Tibial artery (tissue), 4 donors: ENCODE measurements at places on chromosomes 12 and 14.

GRCh38 chr14:36750244-36750643 is 88.6 kb downstream of the PAX9 start:
- no peak overlapping the region for H3K27ac ChIP-seq
- no peak for DNase-seq
- no peak overlapping the region for H3K4me3 ChIP-seq
- no peaks in the 10 kb centered on the region for H3K36me3 ChIP-seq

DNA sequence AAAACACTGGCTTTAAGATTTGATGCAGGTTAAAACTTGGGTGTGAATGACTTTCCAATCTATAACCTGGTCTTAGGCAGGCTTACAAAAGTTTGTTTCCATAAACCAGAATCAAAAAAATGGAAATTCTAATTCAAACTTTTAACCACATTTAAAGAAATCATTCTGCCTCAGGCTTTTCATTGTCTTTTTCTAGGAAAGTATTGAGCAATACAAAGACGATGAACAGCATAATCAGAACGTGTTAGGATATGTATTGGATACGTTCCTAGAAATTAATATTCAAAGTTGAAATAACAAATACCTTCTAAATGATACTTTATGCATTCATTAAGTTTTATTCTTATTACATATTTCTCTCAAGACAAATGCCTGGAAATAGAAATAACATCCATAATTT is 172.9 kb downstream of the CEP128 start:
- no peaks in the 10 kb centered on the region for H3K36me3 ChIP-seq
- no peak overlapping the region for H3K27ac ChIP-seq
- H3K4me3 ChIP-seq, result no peak overlapping the region
- H3K27me3 ChIP-seq, result no peaks in the 10 kb centered on the region

GRCh38 chr14:72588521-72588920 is 305.4 kb downstream of the DPF3 start:
- H3K4me1 ChIP-seq, result no peaks in the 10 kb centered on the region
- H3K27me3 ChIP-seq, result no peaks in the 10 kb centered on the region
- H3K4me3 ChIP-seq, result no peak overlapping the region
- no peaks in the 10 kb centered on the region for H3K36me3 ChIP-seq

DNA sequence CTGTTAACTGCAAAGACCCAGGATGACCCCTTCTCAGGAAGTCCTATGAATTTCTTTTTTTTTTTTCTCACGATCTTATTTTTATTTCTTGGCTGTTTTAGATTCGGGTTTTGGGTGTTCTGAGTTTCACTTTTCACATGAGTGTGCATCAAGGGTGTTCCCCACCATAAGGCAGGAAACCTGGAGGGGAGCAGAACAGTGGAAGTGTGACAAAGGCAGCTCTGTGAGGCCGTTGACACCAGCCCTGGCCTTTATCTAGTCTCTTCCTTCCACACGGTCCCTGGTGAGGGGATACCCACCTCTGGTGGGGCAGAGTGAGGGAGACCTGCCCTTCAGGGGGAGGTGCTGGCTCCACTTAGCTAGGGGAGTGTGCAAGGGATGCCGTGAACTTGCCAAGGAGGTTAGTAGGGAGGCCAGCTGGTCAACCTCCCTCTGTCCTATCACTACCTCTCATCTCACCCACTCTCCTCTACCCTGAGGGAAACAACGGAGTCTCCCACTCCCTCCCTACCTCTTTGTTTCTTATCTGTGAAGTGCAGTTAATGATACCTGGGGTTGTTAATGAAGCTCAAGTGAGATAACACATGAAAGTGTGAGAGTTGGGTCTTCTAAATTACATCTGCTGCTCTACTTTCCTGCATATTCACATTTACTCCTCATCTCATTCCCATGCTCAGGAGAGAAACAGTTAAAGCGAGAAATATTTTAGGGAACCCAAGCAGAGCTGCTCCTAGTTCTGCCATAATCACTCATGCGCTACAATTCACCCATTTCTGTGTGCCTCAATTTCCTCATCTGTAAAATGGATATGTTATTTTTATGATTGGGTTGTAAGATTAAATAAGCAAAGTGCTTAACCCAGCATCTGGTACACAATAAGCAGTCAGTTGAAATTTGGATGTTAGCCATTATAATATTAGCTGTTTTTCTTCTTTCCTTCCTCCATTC is 4.4 kb upstream of the GALNT6 start:
- no peaks in the 10 kb centered on the region for H3K36me3 ChIP-seq
- DNase-seq, result no peak
- H3K27ac ChIP-seq, result no peak overlapping the region
- peaks cover 22% of the 10 kb centered on the region for H3K4me1 ChIP-seq
- H3K27me3 ChIP-seq, result no peaks in the 10 kb centered on the region
- H3K4me3 ChIP-seq, result no peak overlapping the region

GRCh38 chr14:32761381-32761968 is 177.2 kb upstream of the NPAS3 start:
- no peaks in the 10 kb centered on the region for H3K36me3 ChIP-seq
- peak overlapping the region; percentile 55 for H3K27ac ChIP-seq
- H3K4me1 ChIP-seq, result no peaks in the 10 kb centered on the region
- H3K4me3 ChIP-seq, result no peak overlapping the region
- DNase-seq, result no peak
- no peaks in the 10 kb centered on the region for H3K27me3 ChIP-seq

- no peak for DNase-seq
- no peaks in the 10 kb centered on the region for H3K27me3 ChIP-seq
- H3K4me3 ChIP-seq, result no peak overlapping the region
- H3K4me1 ChIP-seq, result no peaks in the 10 kb centered on the region
These were observed 54.2 kb downstream of the TGFB3 start for GRCh38 chr14:75927564-75928087.

GRCh38 chr14:26448181-26448855 is 149.5 kb downstream of the NOVA1 start:
- no peak overlapping the region for H3K4me3 ChIP-seq
- no peak for DNase-seq
- no peaks in the 10 kb centered on the region for H3K4me1 ChIP-seq
- H3K27me3 ChIP-seq, result no peaks in the 10 kb centered on the region

DNA sequence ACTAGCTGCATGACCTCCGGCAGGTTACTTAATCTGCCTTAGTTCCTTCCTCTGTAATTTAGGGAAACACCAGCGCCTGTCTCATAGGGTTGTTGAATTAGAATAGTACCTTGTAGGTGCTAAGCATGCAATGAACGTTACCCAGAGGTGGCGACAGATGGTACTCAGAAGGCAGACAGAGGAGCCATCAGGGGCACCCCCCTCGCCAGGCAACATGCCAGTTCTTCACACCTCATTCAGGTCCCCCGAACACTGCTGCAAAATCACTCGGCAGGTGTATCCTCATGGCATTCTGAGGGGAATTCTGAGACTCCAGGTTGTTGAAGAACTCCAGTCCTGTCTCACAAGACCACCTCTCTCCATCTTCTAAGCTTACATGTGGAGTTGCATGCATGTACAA is 10.1 kb downstream of the ISM2 start:
- no peaks in the 10 kb centered on the region for H3K27me3 ChIP-seq
- no peak for DNase-seq
- no peak overlapping the region for H3K4me3 ChIP-seq
- H3K36me3 ChIP-seq, result no peaks in the 10 kb centered on the region

- no peak for DNase-seq
- H3K27me3 ChIP-seq, result no peaks in the 10 kb centered on the region
- no peak overlapping the region for H3K4me3 ChIP-seq
- H3K27ac ChIP-seq, result no peak overlapping the region
These were observed 41.3 kb downstream of the TDG start for GRCh38 chr12:104006929-104007328.

- no peaks in the 10 kb centered on the region for H3K4me1 ChIP-seq
- no peak overlapping the region for H3K4me3 ChIP-seq
- no peak for DNase-seq
These were observed 88.8 kb downstream of the NEDD1 start for GRCh38 chr12:96995861-96996260.

GRCh38 chr14:104588066-104588857 is 8.7 kb downstream of the C14orf180 start:
- H3K4me1 ChIP-seq, result peaks cover 15% of the 10 kb centered on the region
- H3K27me3 ChIP-seq, result peaks cover 11% of the 10 kb centered on the region

DNA sequence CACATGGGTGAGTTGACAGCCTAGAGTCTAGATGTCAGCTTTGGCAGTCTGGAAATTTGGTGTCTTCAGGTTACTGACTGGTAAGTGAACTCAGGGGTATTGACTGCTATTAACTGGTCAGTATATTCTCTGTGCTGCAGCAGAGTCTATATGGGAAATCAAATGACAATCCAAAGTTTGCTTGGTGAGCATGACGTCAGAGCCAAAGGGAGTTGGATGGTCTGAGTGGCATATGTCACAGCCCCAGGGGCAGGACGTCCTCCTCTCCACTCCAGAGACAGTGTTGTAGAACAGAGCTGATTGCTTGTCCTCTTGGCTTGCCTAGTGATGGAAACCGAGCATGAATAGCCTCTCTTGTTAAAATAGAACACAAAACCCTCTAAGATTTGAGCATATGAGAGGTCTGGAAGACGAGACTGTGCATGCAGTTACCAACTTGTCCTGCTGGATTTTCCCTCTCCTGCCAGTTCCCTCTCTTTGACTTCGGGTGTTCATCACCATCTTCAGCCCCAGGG is 3.3 kb upstream of the TBC1D30 start:
- H3K36me3 ChIP-seq, result no peaks in the 10 kb centered on the region
- H3K27ac ChIP-seq, result no peak overlapping the region
- H3K4me3 ChIP-seq, result no peak overlapping the region
- DNase-seq, result no peak

- DNase-seq, result no peak
- no peak overlapping the region for H3K4me3 ChIP-seq
- H3K4me1 ChIP-seq, result no peaks in the 10 kb centered on the region
- no peaks in the 10 kb centered on the region for H3K36me3 ChIP-seq
- no peaks in the 10 kb centered on the region for H3K27me3 ChIP-seq
These were observed 753.1 kb upstream of the TBX3 start for GRCh38 chr12:115437061-115437567.

DNA sequence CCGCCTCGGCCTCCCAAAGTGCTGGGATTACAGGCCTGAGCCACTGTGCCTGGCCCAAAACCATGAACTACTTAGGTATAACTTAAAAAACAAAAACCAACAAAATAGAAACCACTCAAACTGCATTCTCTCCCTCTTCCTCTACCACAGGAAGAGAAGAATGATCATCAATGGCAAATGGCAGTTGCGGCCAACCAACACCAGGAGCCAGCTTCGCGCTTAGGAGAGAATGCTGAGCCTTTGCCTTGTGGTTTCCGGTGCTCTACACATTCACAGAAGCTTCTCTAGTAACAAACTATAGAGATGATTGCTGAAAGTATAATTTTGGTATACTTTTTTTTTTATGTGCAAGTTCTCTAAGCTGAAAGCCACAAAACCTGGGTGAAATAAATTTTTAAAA is 17.1 kb downstream of the CATSPERB start:
- no peaks in the 10 kb centered on the region for H3K4me1 ChIP-seq
- H3K4me3 ChIP-seq, result no peak overlapping the region
- no peaks in the 10 kb centered on the region for H3K27me3 ChIP-seq
- no peak overlapping the region for H3K27ac ChIP-seq

- DNase-seq, result no peak
- no peak overlapping the region for H3K27ac ChIP-seq
- no peaks in the 10 kb centered on the region for H3K36me3 ChIP-seq
- no peak overlapping the region for H3K4me3 ChIP-seq
- H3K4me1 ChIP-seq, result peaks cover 12% of the 10 kb centered on the region
These were observed 165.9 kb downstream of the CACNA1C start for GRCh38 chr12:2218706-2219105.

GRCh38 chr12:68163560-68164081 is 4.1 kb upstream of the IFNG start:
- H3K27me3 ChIP-seq, result no peaks in the 10 kb centered on the region
- no peak for DNase-seq
- H3K36me3 ChIP-seq, result no peaks in the 10 kb centered on the region
- no peak overlapping the region for H3K27ac ChIP-seq

DNA sequence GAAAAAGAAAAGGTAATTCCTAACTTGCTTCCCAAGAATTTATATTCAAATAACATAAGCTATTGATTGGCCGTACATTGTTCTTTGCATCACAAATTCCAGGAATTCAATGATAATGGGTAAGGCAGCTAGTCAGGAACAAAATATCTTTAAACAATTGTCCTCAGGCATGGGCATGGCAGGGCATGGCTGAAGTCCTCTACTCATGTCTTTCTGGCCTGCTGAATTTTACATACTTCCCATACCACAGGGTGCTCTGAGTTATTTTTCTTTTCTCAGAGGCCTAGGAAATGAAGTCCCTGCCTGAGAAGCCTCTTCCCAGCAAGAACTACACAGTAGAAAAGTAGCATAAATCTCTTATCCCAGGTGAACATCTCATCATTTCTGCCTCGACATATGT is 15.1 kb upstream of the DRAM1 start:
- peaks cover 3% of the 10 kb centered on the region for H3K4me1 ChIP-seq
- no peak overlapping the region for H3K27ac ChIP-seq
- DNase-seq, result no peak

DNA sequence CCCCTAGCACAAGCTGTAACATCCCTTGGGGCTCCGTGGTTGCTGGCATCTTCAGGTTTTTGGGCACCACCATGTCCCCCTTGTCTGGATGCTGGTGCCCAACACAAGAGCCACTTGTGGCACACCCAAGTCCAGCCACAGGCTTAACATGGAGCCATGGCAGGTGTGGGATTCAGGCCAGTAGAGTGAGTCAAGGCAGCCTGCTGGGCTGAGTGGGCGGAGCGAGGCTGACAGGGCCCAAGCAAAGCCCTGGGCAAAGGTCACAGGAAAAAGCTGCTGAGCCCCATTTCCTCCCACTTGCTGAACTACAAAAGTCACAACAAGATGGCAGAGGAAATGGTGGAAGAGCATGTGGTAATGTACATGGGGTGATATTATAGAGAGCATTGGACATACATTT is 950.7 kb upstream of the FLRT2 start:
- H3K27ac ChIP-seq, result no peak overlapping the region
- no peaks in the 10 kb centered on the region for H3K4me1 ChIP-seq
- H3K4me3 ChIP-seq, result no peak overlapping the region
- H3K27me3 ChIP-seq, result no peaks in the 10 kb centered on the region
- H3K36me3 ChIP-seq, result no peaks in the 10 kb centered on the region
